Ascending aorta (tissue), 2 donors: ENCODE measurements at places on chromosomes 12 and 14.
A peak's percentile ranks its signal among the peaks of the same experiment; 100 is the strongest.

GRCh38 chr12:988646-989045 lies 2.4 kb upstream of the ERC1 start:
- H3K36me3 ChIP-seq, result no peaks in the 10 kb centered on the region
- H3K27me3 ChIP-seq, result no peaks in the 10 kb centered on the region
- DNase-seq, result no peak
- no peaks in the 10 kb centered on the region for H3K4me1 ChIP-seq
- peak overlapping the region; percentile 94 for H3K4me3 ChIP-seq
- H3K27ac ChIP-seq, result no peak overlapping the region

GRCh38 chr12:1093166-1093751 lies 102.2 kb downstream of the ERC1 start:
- H3K27ac ChIP-seq, result no peak overlapping the region
- no peaks in the 10 kb centered on the region for H3K36me3 ChIP-seq
- DNase-seq, result no peak
- no peaks in the 10 kb centered on the region for H3K27me3 ChIP-seq

DNA sequence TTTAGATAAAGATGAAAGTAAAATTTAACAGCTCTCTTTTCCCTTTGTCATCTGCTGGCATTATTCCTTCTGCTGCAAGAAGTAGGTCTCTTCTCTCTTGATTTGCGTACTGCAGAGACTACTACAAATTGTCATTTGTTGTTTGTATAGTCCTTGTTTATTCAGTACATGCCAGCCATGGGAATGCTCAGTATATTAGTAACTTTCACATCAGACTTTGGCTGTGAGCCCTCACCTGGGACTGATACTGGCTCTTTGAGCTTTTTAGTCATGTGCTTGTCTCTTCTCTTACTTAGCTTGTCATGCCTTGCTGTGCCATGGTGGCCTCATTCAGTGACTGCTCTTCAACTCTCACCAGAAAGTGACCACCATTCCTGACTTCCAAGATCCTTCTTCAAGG lies 169.8 kb downstream of the PRKCH start:
- H3K27me3 ChIP-seq, result no peaks in the 10 kb centered on the region
- H3K36me3 ChIP-seq, result no peaks in the 10 kb centered on the region
- DNase-seq, result no peak

DNA sequence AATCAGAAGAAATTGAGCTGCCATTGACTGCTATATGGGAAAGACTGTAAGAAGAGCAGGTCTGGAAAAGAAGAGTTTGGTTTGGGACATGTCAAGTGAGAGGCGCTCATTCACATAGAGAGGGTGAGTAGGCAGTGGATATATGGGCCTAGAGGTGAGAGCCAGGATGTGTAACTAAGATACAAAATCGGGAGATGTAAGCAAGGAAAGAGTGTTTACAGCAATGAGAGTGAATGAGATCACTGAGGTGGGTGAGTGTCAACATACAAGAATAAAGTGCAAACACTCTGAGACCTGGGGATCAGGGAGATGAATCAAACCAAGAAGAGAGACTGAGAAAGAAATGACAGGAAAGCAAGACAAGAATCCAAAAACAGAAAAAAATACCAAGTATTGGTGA lies 58.0 kb upstream of the RTRAF start:
- no peak overlapping the region for H3K4me3 ChIP-seq
- no peaks in the 10 kb centered on the region for H3K27me3 ChIP-seq
- H3K36me3 ChIP-seq, result no peaks in the 10 kb centered on the region
- no peak for DNase-seq

DNA sequence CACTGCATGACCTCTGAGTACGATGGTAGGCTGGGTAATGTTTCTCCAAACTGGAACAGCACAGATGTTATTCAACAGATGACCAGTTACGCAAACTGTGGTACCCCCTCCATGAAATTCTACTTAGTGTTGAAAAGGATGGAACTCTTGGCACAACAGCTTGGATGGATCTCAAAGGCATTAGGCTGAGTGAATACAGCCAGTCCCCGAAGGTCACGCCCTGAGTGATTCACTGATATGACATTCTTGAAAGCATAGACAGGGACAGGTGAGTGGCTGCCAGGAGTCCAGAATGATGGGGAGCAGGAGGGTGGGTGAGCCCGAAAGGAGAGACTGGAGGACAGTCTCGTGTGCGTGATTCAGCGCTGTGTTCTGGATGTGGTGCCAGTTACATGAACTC lies 187.5 kb upstream of the TMEM132C start:
- no peak overlapping the region for H3K4me3 ChIP-seq

DNA sequence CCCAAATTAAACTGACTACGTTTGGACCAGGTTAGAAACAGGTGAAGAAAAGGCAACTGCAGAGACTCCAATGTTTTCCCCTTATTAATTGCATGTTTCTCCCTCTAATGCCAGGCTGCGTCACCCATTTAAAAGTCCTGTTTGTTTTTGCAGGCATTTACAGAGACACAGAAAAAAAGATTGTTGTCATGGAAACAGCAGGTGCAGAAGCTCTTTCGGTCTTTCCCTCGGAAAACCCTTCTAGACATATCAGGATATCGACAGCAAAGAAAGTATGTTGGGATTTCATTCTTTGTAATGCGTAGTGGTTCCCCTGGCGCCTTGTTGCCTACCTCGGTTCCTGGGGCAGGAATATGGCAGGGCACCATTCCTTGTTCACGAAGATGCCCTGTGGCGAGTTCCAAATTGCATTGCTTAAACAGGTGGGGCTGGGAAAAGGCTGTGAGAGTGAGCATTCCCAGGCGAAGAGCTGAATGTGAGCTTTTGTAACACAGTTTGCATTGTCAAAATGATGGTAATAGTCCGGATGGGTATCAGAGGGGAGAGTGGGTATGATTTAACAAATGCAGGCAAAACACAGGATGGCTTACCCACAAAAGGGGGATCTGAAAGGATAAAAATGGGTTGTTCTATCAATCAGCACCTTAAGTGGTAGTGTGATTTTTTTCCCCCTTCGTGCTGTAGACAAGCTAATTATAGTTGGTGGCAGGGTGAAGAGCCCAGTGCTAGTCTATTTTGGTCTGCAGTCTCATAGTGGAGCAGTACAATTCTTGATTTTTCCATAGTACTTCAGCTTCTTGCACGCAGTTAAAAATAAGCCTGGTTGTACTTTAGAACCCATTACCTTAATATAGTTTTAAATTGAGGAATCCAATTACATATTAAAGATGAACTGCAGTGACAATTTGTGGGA lies 132.4 kb downstream of the GCH1 start:
- DNase-seq, result no peak
- H3K4me1 ChIP-seq, result peaks cover 19% of the 10 kb centered on the region
- peak overlapping the region; percentile 97 for H3K27ac ChIP-seq
- no peaks in the 10 kb centered on the region for H3K27me3 ChIP-seq

- DNase-seq, result no peak
- no peaks in the 10 kb centered on the region for H3K36me3 ChIP-seq
- H3K27ac ChIP-seq, result no peak overlapping the region
- no peak overlapping the region for H3K4me3 ChIP-seq
- H3K4me1 ChIP-seq, result no peaks in the 10 kb centered on the region
Observed at GRCh38 chr12:28248555-28249145, 58.4 kb downstream of the CCDC91 start.

GRCh38 chr12:28189784-28190320 lies 404 bp upstream of the CCDC91 start:
- H3K4me1 ChIP-seq, result peaks cover 5% of the 10 kb centered on the region
- no peaks in the 10 kb centered on the region for H3K27me3 ChIP-seq
- H3K27ac ChIP-seq, result peak overlapping the region; percentile 100
- DNase-seq, result no peak
- H3K36me3 ChIP-seq, result no peaks in the 10 kb centered on the region
- H3K4me3 ChIP-seq, result peak overlapping the region; percentile 80

DNA sequence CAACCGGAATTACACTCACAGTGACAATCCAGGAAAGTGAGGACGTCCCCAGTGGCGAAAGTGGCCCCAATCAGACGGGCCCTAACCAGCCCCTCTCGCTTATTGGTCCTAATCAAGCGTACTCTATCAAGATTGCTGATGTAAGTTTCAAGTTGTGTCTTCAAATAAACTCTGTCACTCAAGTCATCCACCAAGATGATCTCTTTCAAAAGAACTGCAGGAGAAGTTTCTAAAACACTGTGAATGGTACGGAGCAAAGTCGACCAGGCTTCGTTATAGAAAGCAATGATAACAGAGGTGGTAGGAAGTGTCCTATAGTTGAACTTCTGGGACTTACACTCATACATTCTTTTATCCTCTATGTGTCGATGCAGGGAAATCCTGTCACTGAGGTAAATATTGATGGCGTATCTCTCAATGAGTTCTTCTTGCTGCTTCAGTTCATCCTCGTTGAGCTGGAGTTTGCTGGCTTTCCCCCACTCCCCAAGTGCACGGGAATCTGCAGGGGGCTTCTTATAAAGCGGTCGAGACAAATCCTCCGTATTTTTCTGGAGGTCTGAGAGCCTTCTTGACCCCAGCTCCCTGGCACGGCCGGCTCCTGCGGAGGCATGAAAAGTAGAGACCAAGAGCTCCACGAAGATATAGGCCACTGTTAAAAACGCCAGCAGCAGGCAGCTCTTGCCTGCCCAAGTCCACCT lies 604 bp downstream of the GALNT4 start:
- no peak for DNase-seq
- H3K4me3 ChIP-seq, result peak overlapping the region; percentile 74
- H3K27ac ChIP-seq, result peak overlapping the region; percentile 93
- H3K4me1 ChIP-seq, result peaks cover 20% of the 10 kb centered on the region

DNA sequence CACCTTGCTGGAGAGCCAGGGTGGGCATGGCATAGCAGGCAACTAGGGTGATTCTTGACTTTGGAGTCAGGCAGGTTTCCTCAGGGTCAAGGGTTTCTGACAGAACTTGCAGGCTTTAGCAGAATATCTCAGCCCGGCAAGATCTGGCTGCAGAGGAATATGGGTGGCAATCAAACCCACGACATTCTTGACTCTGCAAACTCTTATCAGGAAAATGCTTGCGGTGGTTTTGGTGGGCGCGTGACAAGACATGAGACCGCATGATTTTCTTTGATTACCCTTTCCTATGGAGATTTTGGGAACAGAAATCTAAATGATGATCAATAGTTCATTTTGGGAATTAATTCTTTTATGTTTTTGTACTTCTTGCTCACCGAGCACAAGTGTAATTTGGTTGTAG lies 449.5 kb downstream of the VRK1 start:
- H3K27ac ChIP-seq, result no peak overlapping the region
- H3K36me3 ChIP-seq, result no peaks in the 10 kb centered on the region
- H3K27me3 ChIP-seq, result no peaks in the 10 kb centered on the region
- H3K4me3 ChIP-seq, result no peak overlapping the region
- no peak for DNase-seq

DNA sequence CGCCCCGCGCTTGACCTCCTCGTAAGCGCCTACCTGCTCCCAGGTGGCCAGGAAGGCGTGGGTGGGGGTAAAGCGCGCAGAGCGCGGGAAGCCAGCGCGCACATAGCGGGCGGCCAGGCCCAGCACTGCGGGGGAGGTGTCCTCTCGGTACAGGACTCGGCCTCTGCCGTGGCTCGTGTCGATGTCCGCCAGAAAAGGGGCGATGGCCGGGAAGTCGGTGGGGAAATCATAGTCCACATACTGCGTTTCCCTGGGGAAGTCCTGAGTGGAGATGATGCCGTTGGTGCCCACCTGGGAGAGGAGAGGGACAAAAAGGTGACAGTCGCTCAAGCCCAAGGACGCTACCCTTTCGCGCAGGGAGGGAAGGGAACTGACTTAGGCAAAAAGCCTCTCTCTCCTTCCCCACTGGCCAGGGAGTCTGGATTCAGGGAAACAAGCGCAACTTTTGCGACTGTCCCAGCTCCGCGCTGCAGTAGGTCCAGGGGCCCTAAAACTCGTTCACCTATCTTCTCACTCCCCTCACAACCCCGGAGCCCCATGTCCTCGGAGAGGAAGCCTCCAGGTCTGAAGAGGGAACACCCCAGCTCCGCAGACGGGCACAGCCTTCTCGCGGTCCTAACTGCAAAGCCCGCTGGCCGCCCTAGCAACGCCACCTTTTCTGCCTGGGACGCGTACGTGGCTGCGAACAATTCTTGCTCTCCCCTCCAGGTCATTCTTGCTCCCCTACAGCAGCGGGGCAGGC lies 815 bp downstream of the NID2 start:
- no peaks in the 10 kb centered on the region for H3K36me3 ChIP-seq
- H3K27me3 ChIP-seq, result no peaks in the 10 kb centered on the region
- no peak for DNase-seq
- peak overlapping the region; percentile 83 for H3K4me3 ChIP-seq

GRCh38 chr14:21185491-21185890 lies 29.6 kb upstream of the OR5AU1 start:
- H3K4me1 ChIP-seq, result no peaks in the 10 kb centered on the region
- H3K27me3 ChIP-seq, result no peaks in the 10 kb centered on the region
- DNase-seq, result no peak
- H3K36me3 ChIP-seq, result no peaks in the 10 kb centered on the region
- no peak overlapping the region for H3K4me3 ChIP-seq
- no peak overlapping the region for H3K27ac ChIP-seq

GRCh38 chr12:75457191-75457590 lies 23.4 kb upstream of the GLIPR1 start:
- no peak overlapping the region for H3K4me3 ChIP-seq
- no peak for DNase-seq
- no peaks in the 10 kb centered on the region for H3K4me1 ChIP-seq
- no peaks in the 10 kb centered on the region for H3K27me3 ChIP-seq

DNA sequence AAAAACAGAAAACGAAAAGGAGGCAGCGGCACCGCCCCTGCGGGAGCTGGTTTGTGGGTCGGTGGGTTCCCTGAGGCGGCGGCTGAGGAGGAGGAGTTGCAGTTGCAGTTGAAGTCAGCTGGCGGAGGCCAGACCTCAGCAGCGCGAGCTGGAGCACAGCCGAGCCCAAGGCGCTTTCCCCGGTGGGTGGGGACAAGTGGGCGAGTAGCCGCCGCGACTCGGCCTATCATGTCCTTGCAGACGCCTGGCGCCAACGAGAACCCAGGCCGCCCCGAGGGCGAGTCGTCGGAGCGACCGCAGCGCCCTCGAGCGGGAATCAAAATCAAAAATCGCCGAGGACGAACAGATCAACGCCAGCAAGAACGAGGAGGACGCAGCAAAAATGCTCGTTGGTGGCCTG lies 12.7 kb upstream of the CLEC1A start:
- H3K4me1 ChIP-seq, result no peaks in the 10 kb centered on the region
- H3K36me3 ChIP-seq, result no peaks in the 10 kb centered on the region
- H3K27ac ChIP-seq, result no peak overlapping the region
- DNase-seq, result no peak
- no peaks in the 10 kb centered on the region for H3K27me3 ChIP-seq

- DNase-seq, result no peak
- H3K36me3 ChIP-seq, result no peaks in the 10 kb centered on the region
- peak overlapping the region; percentile 74 for H3K27ac ChIP-seq
- peak overlapping the region; percentile 55 for H3K4me3 ChIP-seq
- peaks cover 7% of the 10 kb centered on the region for H3K4me1 ChIP-seq
Observed at GRCh38 chr14:54881235-54881760, 21.3 kb downstream of the GCH1 start.

DNA sequence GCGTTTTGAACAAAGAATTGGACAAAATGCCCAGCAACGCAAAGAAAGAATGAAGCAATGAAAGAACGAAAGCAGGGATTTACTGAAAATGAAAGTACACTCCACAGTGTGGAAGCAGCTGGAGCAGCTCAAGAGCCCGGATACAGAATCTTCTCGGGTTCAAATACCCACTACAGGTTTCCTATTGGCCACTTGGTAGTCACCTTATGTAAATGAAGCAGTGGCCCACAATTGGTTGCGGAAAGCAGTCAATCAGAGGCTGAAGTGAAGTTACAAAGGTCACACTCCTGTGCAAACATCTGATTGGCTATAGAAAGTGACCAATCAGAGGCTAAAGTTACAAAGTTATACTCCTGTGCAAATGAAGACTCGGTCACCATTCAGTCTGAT lies 15.0 kb upstream of the PPP1R13B start:
- DNase-seq, result no peak
- H3K4me1 ChIP-seq, result peaks cover 3% of the 10 kb centered on the region
- H3K36me3 ChIP-seq, result no peaks in the 10 kb centered on the region
- H3K27me3 ChIP-seq, result no peaks in the 10 kb centered on the region

GRCh38 chr12:29066011-29066588 lies 83.0 kb upstream of the FAR2 start:
- no peak overlapping the region for H3K27ac ChIP-seq
- no peaks in the 10 kb centered on the region for H3K36me3 ChIP-seq
- H3K4me3 ChIP-seq, result no peak overlapping the region
- H3K4me1 ChIP-seq, result no peaks in the 10 kb centered on the region
- H3K27me3 ChIP-seq, result no peaks in the 10 kb centered on the region
